Amniotic stem cell (primary cell): ENCODE measurements at places on chromosomes 12 and 14.

DNA sequence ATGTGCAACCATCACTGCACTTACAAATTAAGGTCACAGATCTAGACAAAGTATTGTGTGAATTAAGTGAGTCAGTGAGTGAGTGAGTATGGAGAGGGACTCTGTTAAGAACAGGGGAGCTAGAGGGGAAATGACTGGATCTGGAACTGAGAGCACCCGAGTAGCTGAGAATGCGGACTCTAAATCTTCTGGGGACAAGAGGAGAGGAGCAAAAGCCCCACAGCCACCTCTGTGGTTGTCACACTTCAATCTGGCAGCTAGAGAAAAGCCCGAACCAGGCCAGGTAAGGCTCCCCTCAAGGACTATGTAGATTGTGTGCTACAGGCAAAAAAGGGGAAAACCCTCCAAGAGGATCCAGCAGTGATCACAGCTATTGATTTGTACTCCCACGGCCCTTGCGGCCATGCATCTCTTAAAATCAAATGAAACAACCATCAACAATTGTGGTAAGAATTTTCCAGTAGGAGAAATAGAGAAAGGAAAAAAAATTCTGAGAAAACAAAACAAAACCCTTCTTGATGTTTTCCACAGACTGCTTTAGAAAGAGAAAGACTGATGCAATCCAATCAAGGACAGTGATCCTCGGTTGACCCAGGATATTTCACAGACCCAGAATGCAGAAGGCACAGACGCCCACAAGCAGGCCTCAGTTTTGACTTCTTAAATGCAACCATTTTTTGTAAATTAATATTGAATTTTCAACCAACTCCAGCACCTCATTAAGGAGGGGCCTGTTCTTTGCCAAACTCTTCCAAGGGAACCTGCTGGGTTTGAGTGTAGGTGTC is 109.6 kb downstream of the SLC38A6 start:
- no peak for DNase-seq

GRCh38 chr14:50333014-50333509 is 20.9 kb downstream of the DMAC2L start:
- no peak for DNase-seq

DNA sequence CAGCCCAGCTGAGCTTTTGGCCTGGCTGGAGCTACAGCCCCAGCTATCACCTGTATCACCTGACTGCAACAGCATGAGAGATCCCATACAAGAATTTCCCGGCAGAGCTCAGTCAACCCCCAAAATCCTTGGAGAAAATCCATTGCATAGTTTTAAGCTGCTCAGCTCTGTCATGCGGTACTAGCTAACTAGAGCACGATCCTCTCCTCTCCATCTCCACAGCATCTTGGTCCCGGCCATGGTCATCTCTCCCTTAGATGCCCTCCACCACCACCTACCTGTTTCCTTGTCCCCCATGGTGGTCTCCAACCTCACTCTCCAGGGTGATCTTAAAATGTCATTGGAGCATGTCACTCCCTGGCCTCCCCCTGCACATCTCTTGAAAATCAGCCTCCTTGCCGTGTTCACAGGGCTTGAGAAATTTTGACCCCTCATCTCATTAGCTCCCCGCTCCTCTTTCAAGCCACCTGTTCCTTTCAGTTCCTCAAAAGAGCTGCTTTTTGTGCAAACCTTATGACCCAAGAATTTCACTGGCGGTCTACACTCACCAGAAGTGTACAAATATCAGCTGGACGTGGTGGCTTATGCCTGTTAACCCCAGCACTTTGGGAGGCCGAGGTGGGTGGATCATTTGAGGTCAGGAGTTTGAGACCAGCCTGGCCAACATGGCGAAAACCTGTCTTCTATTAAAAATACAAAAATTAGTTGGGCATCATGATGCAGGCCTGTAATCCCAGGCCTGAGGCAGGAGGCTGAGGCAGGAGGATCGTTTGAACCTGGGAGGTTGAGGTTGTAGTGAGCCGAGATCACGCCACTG is 8.1 kb upstream of the CLMN start:
- no peak for DNase-seq

DNA sequence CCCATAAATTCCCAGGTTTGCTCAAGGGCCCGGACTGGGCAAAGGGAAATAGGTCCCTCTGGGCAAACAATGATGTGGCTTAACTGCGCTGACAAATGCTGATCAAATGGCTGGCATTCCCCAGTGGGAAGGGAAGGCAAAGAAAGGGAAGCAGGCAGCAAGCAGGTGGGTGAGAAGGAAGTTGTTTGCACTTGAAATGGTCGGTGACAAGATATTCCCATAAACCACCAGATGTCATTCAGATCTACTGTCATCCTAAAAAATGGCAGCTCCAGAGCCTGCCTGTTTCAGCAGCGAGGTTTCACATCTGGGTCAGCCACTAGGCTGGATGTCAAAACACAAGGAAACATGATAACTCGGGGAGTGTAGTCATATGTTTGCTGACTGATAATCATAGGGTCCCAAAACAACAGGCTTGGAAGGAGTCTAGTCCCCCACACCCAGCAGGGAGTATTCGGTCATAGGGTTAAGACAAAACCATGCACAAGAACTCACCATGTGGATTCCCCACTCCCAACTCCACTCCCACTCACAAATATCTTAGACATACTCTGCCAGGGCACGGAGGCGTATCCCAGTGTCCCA is 37.9 kb upstream of the MDM1 start:
- DNase-seq = no peak

- no peak for DNase-seq
Observed at GRCh38 chr14:80868260-80868659, 73.3 kb downstream of the CEP128 start.

GRCh38 chr14:63009495-63009894 is 35.8 kb downstream of the KCNH5 start:
- DNase-seq = no peak

DNA sequence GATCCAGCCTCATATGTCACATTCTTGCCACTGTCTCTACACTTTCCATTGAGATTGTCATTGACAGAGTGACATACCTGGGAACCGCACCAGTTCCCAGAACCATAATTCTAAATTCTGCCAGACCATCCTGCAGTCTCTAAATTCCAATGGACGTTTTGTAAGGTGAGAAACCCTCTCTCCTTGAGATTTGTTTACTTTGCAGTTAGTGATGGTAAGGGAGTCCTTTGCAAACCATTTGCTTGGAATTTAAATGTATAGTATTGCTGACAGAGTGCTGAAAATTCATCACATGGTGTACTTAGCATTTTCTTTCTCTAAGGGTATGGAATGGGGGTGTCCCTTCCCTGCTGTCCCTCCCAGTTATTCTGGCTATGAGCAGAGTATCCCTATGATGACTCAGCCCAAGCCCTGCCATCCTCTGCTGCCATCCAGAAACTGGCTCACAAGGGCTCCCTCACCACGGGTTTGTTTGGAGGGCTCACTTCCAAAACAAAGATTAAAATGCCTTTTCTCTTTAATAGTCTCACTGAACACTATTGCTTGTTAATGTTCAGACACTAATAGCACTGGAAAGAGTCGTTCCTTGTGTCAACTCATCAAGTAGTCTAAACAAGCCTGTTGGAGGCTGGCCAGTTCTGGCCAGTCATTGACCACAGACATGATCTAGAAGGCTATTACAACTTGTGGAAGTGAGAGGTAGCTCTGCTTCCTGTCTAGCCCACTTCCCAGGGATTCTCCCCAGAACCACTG is 129.0 kb upstream of the HMGA2 start:
- DNase-seq = peak; percentile 72

- no peak for DNase-seq
Observed at GRCh38 chr14:34498684-34499412, 36.8 kb upstream of the SPTSSA start.

DNA sequence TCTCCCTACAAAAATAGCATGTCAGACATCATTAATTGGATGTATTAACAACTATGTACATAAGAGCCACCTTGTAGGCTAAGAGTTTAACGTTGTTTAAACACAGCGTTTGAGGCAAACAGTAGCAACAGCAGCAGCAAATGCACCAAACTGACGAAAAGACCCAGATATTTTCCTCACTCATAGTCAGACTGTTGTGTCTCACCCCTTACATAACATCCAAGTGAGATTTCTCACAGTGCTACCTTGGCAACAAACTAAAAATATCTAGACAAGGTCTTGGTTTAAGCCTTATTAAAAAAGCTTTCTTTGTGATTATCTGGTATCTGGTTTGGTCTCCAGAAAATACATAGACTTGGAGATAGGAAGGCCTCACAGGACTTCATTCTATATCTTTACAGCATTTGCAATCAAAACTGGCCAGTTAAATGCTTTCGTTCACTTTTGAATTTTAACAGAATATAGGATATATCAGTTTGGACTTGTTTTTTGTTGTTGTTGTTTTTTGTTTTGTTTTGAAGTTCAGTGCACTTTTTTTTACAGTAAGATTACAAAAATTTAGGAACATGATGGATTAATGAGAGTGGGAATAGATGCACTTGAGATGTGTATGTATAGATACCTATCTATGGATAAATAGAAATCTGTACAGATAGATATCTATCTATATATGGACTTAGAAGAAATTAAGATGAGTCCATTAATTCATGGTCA is 4.1 kb downstream of the BHLHE41 start:
- no peak for DNase-seq

DNA sequence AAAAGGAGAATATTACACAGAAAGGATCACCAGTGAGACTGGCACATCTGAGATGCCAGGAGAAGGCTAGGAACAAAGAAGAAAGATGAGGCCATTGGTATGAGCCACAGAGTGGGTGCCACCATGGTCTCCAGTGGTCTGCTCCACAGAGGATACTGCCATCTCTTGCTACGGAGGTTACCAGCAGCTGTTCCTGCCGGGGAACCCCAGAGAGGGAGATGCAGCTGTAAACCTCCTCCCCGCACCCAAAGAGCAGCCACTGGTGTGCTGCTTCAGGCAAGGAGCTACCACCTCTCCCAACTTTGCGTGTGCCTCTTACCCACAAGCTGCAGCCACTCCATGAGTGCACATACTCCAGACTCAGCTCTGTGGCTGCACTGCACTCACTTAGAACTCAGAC is 201.5 kb upstream of the RTL1 start:
- no peak for DNase-seq

GRCh38 chr12:3632256-3632655 is 120.7 kb downstream of the CRACR2A start:
- DNase-seq = no peak

- DNase-seq = no peak
Observed at GRCh38 chr14:88163731-88164255, 158.9 kb downstream of the GPR65 start.

- no peak for DNase-seq
Observed at GRCh38 chr12:11795913-11796459, 146.5 kb downstream of the ETV6 start.

DNA sequence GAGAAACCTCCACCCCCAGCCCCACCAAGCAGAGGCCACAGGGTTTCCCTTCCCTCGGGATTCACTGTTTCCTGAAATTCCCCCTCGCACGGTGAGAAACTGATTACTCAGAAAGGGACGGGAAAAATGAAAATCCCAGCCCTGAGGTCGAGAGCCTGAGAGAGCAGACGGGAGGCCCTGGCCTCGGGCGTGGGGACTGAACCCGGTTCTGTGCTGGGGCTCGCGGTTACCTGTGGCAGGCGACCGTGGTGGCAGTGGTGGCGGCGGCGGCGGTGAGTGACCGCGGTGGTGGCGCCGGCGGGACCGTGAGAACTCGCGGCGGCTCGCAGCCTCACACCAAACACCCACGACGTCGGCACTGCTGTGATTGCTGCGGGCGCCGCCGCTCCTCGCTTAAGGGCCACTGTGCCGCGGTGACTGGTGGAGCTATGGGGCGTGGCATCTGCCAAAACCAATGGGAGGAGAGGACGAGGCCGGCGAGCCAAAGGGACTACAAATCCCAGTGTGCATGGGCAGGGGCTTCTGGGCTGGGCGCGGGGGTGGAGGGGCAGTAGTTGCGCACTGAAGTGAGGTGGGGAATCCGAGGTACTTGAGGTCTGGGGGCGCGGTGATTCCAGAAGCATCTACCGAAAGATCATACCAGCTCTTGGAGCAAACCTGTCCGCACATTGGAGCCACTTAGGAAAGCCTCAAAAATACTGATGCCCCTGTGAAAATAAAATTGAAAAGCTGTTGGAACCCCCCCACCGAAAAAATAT is at the start of gene LGMN:
Gene LGMN, minus strand, starts transcription at position 369 of the 758 bp plus-strand sequence. CDS start 15,841 bp downstream, outside the sequence.
- peak; percentile 77 for DNase-seq

DNA sequence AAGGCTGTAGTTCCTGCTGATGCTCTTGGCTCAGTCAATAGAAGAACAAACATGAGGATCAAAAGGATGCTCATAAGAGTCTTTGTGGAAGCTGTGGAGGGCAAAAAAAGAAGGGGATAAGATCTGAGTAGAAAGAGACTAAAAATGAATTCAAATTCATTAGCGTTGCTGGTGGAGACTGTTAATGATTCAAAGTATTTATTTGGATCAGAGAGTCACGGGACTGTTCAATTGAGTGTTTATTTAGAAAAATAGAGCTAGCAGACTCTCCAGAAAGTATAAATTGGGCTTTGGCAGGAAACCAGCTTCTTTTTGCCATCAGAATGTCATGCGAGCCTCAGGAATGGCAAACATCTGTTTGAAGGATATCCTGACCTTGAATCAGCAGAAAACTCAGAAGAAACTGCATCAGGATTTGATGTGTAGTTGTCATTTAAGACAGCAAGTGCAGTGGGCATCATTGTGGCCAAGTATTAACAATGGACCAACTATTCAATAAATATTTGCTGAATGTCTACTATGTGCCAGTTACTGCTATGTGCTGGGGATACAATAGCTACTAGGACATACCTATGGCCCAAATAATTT is 126.4 kb downstream of the TBC1D30 start:
- DNase-seq = no peak

GRCh38 chr12:42410340-42410739 is 84.4 kb downstream of the PPHLN1 start:
- DNase-seq = no peak

DNA sequence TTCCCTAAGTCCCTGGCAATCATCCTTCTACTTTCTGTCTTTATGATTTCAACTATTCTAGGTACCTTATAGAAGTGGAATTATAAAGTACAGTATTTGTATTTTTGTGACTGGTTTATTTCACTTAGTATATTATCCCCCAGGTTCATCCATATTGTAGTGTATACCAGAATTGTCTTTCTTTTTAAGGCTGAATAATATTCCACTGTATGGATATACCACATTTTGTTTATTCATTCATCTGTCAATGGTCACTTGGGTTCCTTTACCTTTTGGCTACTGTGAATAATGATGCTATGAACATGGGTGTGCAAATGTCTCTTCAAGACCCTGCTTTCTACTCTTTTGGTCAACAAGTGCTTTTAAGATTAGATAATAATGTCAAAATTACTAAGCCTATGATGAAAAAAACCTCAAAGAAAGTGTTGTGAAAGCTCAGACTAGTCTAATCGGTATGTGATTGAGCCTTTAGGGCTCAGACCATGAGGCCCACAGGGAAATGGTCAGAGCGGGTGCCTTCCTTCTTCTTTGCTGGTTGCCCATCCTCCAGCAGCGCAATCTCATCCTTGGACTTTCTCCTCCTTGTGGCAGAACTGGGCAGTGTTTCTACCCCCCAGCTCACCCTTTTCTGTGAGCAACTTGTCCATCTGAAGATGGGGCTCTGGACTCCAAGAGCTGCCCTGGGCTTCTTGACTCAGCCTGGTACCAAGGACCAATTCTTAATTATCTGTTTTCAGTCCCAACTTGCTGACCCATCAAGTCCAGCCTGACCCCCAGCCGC is 105.4 kb downstream of the TTC8 start:
- DNase-seq = no peak
